Anterior cingulate cortex (tissue), 58 donors: ENCODE measurements at places on chromosomes 7 and 10.

DNA sequence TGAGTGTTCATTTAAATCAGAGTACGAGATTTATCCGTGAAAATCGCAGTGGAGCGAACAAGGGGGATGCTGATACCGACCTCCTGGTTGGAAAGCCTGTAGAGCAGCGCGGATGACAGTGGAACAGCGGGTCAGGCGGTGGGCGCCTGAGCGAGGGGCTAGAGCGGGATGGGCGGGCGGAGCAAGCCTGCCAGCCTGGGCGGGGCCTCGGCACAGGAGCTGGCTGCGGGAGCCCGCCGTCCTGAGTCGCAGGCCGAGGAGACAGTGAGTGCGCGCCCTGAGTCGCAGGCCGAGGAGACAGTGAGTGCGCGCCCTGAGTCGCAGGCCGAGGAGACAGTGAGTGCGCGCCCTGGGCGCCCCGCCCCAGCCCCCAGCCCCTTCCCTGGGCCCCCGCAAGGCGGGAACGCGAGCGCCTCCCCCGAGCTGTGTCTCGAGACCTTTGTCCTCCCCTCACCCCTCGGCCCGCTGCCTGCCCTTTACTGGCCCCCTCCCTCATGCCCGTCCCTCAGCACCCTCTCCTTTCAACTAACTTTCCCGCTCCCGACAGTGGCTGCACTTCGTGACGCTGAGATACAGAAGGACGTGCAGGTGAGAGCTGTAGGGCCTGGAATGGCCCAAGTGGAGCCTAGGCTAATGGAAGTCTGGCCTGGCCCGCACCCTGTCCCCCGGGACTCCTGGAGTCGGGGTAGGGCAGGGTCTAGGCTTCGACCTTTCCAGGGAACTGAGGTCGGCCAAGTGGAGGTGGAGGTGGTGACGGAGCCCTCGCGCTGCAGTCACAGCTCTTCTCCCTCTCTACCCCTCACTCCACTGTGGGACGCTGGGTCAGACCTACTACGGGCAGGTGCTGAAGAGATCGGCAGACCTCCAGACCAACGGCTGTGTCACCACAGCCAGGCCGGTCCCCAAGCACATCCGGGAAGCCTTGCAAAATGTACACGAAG lies at the start of gene AS3MT:
Gene AS3MT (plus strand): TSS at position 213 of the 941 bp plus-strand sequence. CDS start 123 bp downstream, at position 336.
- DNase-seq = no peak

- no peak for DNase-seq
These were observed 6.0 kb downstream of the ASB4 start for GRCh38 chr7:95491634-95492314.

DNA sequence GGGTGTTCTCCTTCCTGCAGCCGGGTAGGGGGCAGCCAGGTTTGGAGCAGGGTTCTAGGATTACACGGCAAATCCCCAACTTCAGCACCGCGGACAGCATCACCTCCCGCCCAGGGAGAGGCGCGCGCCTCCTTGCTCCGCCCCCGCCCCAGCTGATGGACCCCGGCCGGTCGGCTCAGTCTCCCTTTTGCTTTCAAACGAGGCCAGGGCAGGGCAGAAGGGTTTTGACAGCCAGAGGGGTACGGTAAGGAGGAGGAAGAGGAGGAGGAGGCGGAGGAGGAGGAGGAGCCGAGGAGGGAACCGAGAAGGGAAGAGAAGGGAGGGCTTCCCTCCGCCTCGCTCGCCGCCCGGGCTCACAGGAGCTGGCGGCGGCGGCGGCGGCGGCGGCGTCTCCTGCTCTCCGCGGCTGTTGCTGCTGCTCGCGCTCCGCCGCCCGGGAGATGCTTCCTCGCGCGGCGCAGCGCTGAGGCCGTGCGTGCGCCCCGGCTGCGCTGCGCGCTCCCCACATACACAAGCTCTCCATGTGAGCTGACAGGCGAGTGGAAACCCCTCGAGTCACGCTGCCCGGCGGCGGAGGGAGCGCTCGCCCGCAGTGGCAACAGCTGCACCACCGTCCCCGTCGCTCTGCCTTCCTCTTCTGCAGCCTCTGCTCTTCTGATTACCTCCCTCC lies 615 bp upstream of the CNTNAP2 start:
- DNase-seq = peak; percentile 88

GRCh38 chr7:130733931-130734814 lies at the start of gene KLF14:
KLF14 (minus strand) TSS chr7:130734207; CDS start chr7:130734033, 174 bp downstream.
- no peak for DNase-seq

GRCh38 chr7:30970594-30971094 lies 6.9 kb downstream of the GHRHR start:
- no peak for DNase-seq

DNA sequence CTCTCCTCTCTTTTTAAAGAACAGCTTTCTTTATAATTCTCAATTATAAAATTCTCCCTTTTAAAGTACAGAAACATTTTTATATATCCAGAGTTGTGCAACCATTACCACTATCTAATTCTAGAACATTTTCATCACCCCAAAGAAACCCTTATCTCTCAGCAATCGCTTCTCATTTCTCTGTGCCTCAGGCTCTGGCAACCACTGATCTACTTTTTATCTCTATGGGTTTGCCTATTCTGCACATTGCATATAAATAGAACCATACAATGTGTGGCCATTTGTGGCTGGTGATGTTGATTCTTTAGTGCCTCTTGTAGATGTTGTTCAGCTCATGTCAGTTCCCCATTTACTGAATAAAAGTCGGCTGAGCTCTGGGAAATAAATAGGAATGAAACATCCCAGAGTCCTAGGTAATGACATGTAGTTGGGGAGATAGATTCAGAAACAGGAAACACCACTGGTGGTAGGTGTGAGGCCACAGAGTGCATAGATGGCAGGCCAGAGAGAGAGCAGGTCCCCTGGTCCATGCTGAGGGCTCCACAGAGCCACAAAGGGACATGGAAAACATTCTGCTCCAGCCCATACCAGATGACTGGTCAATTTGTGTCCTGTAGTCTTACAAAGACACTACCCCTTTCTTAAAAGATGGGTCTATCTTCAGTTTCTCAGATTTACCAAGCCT lies 126.5 kb downstream of the PLPP4 start:
- no peak for DNase-seq

- no peak for DNase-seq
These were observed 233.5 kb downstream of the CUX1 start for GRCh38 chr7:102050864-102051460.

DNA sequence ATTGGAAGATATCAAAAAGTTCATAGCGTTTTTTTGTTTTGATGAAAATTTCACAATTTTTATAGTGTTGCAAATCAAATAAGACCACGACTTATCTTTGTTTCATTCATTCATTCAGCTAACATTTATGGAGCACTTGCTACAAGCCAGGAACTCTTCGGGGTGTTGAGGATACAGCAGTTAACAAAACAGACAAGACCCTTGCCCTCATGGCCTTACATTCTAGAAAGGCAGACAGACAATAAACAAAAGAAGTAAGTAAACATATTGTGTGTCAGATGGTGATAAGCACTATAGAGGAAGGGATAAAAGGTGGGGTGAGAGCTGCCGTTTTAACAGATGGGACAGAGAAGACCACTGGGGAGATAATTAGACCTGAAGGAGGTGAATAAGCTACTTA lies 41.6 kb upstream of the GSAP start:
- no peak for DNase-seq

GRCh38 chr10:45373003-45373575 lies 927 bp upstream of the ALOX5 start:
- no peak for DNase-seq

DNA sequence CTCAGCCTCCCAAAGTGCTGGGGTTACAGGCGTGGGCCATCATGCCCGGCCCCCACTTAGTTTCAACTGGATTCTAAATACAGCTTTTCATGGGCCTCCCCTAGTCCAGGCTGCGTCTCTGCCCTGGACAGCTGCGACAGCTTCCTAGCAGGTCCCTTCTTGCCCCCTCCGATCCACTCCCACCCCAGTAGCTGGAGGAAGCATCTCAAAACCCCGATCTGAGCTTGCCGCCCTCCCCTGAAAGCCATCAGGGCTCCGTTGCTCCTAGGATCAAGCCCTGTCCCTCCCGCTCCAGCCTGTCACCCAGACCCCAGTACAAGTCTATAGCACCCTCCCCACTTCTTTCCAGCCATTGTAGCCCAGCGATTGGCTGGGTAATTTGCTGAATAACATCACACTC lies 64.5 kb downstream of the VWA2 start:
- no peak for DNase-seq

- no peak for DNase-seq
These were observed 452.7 kb downstream of the DPP6 start for GRCh38 chr7:154504918-154505317.

- peak; percentile 98 for DNase-seq
These were observed 528 bp upstream of the TNRC18 start for GRCh38 chr7:5423976-5424748.

- no peak for DNase-seq
These were observed 399.0 kb upstream of the PCDH15 start for GRCh38 chr10:55200020-55200419.

- no peak for DNase-seq
These were observed 71.7 kb upstream of the TPK1 start for GRCh38 chr7:144907577-144907976.

- DNase-seq = no peak
These were observed 42.9 kb upstream of the FGL2 start for GRCh38 chr7:77242554-77242953.

GRCh38 chr10:116122664-116123063 lies 150.3 kb downstream of the GFRA1 start:
- DNase-seq = no peak

DNA sequence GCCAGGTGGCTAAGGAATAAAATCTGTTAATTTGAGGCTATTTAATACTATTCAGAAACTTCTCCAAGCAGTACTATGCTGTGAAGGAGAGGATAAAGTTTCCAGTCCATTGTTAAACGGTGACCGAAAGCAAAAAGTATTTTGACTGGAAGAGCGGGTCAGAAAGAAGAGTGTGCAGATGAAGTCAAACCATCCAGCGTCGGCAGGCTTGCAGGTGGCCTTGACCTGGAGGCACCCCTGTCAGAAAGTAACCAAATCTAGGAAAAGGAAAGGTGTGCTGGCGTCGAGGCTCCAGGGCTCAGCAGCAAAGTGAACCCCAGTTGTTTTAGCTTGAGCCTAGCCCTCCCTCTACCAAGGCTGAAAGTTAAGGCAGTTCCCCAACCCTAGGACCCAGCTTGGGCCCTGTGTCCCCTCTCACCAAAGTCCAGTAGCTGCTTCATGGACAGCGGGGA lies 544 bp downstream of the PDK4 start:
- DNase-seq = no peak

- DNase-seq = no peak
These were observed 51.0 kb downstream of the HDAC9 start for GRCh38 chr7:18546576-18546975.

DNA sequence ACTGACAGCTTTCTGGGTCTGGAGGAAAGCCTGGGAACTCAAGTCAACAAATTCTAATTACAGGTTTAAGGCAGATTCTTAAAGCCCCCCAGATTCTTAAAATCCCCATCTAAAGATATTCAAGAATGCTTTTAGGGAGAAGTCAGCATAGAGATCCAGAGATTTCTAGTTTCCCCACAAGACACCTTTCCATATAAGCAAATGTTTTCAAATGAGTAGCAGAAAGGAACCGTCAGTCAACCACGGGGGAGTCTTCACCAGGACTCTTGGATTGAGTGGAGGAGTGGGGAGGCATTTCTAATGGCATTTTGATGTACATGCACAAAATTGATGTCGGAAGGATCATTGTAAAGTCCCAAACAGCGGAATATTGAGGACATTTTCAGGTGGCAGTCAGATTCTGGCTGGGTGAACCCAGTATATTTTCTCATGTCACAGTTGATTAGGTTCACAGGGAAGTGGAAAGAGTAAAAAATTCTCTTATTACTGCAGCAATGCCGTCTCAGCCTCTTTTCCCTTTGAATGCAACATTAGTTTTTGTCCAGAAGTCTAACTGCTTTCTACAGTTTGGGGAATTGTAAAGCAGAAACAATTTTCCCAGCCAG lies 191.7 kb upstream of the YAE1 start:
- no peak for DNase-seq

DNA sequence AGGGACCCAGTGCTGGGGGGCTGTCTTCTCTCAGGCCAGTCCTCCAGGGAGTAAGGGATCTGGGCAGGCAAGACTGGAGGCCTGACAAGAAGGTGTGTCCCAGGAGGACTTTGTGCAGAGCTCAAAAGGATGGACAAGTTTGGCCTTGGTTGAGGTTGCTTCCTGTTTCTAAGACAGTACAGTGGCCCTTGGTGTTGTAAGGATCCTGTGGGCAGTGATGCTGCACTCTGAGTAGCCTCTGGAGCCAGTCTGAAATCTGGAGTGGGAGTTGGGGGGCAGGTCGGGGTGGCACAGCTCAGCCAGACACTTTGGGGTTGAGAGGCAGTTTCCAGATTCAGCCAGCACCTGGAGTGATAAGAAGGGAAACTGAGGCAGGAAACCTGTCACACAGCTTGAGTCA lies 139.2 kb upstream of the ZMIZ1 start:
- no peak for DNase-seq

- DNase-seq = no peak
These were observed 240.0 kb upstream of the AUTS2 start for GRCh38 chr7:69358163-69358821.

- no peak for DNase-seq
These were observed 13.1 kb downstream of the ZNF485 start for GRCh38 chr10:43619368-43619767.

- DNase-seq = no peak
These were observed 22.0 kb upstream of the ELFN1 start for GRCh38 chr7:1647961-1648672.

DNA sequence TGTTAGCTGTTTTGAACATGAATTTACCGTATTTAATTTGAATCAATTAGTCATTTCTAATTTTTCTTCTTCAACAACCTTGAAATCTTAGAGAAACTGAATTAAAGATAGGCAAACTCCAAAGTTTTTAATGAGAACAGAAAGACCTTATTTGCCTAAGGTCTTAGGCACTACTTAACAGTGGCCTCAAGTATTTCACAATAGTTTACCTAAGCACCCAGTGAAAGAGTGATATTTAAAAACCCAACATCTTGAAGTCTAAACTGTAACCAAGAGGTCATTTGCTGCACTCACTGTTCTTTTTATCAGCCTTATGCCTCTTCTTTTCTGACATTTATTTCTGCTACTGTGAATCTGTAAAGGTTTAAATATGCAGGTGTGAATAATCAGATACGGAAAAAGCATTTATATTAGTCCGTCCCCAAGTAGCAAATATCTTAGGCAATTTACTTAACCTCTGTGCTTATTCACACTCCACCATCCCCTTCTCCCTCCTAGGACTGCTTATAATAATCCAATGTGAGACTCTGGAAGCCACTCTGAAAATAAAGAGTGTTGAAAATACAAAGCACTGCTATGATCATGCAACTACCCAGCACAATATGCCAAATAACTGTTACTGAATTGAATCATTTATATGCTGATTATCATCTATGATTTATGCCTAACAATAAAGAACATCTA lies 105.7 kb downstream of the ELAPOR2 start:
- DNase-seq = no peak

DNA sequence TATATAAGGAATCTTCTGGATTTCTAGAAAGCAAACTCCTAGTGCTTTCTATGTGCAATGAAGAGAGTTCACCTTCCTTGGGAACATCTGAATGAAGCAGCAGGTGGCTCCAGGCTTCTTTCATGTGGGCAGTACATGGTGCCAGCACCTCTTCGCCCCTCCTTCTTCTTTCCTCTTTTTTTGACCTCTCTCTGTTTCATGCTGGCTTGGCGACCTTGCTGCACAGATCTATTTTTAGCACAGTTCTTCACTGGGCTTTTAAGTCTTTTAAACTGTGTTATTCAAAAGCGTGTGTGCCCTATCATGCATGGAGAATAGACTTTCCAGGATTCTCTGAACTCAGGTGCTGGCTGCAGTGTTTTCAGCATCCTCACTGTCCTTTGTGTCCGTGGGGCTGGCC lies 400.3 kb upstream of the PRKCQ start:
- DNase-seq = no peak

GRCh38 chr7:34315032-34315431 lies 343.0 kb upstream of the NPSR1 start:
- no peak for DNase-seq

GRCh38 chr7:71995111-71995510 lies 417.0 kb downstream of the CALN1 start:
- DNase-seq = no peak
